ENCODE measurements at places on chromosomes 3 and 15.

DNA sequence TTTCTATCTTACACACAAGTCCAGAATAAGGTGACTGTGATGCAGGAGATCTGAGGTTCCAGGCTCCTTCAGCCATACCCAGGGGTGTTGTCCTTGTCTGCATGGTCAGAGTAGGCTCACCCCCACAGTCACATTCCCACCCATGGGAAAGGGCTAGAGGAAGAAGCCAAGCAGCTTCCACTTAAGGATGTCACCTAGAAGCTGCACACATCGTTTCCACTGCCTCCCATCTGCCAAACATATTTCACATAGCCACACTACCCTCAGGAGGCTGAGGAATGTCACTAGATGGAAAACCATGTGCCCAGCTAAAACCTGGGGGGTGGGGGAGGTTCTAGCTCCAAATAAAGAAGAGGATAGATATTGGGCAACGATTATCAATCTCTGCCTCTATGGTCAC lies 58.1 kb downstream of the TMEM39A start:
- DNase-seq = no peak

GRCh38 chr3:20324664-20325478 lies 138.9 kb upstream of the SGO1 start:
- DNase-seq = no peak

GRCh38 chr3:129739634-129740033 lies 133.2 kb upstream of the PLXND1 start:
- no peak for DNase-seq

DNA sequence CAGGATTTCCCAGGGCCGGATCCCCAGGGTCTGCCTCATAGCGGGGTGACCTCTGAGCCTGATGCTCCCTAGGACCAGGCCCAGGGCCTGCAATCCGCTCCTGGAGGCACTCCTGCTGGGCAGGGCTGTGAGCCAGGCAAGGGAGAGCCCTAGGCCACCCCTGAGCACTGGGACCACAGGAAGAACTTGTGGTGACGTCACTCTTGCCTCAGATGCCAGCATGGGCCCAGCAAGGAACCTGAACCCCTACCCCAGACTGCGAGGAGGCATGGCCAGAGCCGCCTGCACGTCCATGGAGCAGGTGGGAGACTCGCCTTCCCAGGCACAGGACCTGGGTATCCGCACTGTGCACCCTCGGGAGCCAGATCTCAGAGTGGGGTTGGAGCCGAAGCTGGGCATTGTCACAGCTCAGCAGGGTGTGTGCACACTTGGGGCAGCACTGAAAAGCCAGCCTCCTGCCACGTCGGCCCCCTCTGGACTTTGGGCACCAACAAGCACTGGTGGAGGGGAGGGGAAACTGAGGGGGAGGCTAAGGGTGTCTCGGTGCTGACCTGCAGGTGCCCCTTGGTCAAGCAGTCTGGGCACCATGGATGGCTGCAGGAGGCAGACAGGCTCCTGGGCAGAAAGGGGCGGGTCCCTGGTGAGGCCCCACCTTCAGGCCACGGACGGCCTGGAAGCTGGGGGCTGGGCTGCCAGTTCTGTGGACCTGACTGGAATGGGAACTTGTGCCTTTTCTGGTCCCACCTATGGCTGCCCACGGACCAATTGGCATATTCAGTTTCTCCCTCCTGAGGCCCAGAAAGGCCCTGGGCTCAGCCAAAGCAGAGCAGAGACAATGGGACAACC lies 49.3 kb downstream of the SLC6A20 start:
- no peak for DNase-seq

- no peak for DNase-seq
Measured at GRCh38 chr15:80760960-80761359, 18.2 kb upstream of the CEMIP start.

DNA sequence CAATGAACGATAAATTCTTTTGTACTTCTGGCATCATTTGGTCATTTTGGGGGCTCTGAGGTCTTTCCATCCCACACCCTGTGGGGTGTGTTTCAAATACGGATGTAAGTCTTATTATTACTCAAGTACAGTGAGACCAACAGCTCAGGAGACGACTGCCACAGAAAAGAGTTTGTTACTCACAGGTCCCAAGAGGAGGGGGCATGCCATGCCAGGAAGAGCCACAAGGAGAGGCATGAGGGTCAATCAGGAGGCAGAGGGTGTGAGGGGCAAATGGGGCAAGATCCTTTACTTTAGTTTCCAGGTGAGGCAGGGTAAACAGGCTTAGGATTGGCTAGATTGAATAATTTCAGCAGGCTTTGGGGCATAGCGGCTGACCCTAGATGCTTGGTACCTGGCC lies 21.6 kb downstream of the TRH start:
- DNase-seq = no peak

- no peak for DNase-seq
Measured at GRCh38 chr15:67305506-67305905, 50.9 kb downstream of the IQCH start.

- no peak for DNase-seq
Measured at GRCh38 chr3:99915906-99916432, 98.3 kb downstream of the CMSS1 start.

GRCh38 chr3:54259636-54260035 lies 137.3 kb downstream of the CACNA2D3 start:
- no peak for DNase-seq

DNA sequence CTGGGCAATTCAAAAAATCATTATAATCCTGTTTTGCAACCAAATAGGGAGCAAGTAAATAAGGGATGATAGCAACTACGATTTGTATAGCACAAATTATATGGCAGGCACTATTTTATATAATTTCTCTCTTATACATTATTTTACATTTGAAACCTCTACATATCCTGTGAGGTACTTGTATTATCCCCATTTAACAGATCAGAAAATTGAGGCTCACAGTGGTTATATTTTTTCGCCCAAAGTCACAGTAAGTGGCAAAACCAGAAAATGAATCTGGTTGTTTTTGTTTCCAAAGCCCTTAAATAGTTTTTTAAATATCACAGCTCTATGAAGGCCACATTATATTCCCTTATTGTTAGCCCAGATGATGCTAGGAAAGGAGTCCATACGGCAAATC lies 74.3 kb downstream of the MLH1 start:
- no peak for DNase-seq

GRCh38 chr3:149618151-149619123 lies 39.4 kb downstream of the WWTR1 start:
- no peak for DNase-seq

- DNase-seq = no peak
Measured at GRCh38 chr3:37793889-37794591, 67.6 kb upstream of the CTDSPL start.

GRCh38 chr15:93330912-93331544 lies 242.0 kb upstream of the RGMA start:
- DNase-seq = no peak

GRCh38 chr3:9409981-9410854 lies 12.8 kb downstream of the SETD5 start:
- no peak for DNase-seq

GRCh38 chr3:105730801-105731354 lies 137.9 kb downstream of the CBLB start:
- no peak for DNase-seq

DNA sequence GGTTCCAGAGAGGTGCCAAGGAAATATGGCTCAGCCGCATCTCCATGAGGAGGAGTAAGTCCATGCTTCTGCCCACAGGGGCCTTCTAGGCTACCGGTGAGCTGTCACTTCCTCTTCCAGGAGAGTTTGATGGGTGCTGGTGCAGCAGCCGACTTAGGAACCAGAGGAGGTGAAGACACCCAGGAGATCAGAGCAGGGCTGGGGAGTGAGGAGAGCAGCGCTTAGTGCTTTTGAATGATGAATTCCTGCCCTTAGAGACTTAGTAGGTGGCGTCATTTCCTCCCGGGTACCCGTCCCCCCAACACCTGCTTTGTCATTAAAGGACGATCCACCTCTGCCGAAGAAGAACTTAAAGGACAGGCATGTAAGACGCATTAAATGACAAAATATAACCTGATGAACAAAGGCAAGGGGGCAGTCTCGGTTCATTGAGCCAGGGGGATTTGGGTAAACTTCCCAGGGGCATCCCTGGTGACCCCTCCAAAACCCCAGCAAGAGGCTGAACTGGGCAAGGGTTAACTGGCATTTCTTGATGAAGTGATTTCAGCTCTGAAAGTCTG lies 67.6 kb downstream of the HES1 start:
- peak; percentile 5 for DNase-seq

DNA sequence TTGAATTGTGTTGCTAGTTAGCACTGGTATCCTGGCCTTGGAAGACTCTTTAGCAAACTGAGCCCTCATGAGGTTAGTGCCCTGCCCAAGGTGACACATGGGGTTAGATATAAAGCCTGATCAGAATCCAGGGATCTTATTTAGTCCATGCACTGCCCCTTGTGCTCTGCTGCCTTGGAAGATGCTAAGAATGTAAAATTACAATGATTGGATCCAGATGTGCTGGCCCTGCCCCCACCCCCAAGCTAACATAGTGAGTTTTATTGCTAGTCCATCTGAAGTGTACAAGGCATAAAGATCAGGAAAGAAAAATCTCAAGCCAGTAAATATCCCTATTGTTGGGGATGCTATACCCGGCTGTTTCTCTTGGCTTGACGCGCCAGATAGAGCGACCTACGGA lies 248.1 kb upstream of the C2CD4B start:
- DNase-seq = no peak

DNA sequence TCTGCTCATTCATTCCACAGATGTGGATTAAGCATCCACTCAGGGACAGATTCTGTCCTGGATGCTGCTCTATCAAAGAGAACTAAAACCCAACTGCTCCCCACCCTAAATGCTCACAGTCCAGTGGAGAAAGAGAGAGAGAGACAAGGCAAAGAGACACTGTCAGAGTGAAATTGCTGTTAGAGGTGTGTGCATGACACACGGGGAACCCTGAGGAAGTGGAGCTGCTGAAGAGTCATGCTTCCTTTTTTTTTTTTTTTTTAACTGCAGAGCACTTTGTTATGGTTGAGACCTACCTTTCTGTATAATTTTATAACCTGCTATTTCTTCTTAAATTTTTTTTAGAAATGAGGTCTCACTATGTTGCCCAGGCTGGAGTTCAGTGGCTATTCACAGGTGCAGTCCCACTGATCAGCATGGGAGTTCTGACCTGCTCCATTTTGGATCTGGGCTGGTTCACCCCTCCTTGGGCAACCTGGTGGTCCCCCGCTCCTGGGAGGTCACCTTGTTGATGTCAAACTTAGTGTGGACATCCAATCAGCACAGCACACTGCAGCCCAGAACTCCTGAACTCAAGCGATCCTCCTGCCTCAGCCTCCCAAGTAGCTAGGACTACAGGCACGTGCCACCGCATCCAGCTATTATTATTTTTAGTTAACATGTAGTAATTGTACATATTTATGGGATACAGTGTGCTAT lies 18.2 kb upstream of the PSTPIP1 start:
- DNase-seq = no peak

- DNase-seq = no peak
Measured at GRCh38 chr15:89680282-89680873, 1.2 kb upstream of the PLIN1 start.

- DNase-seq = no peak
Measured at GRCh38 chr3:190558796-190559195, 44.9 kb downstream of the IL1RAP start.

GRCh38 chr3:59374818-59375211 lies 325.0 kb upstream of the CFAP20DC start:
- no peak for DNase-seq

DNA sequence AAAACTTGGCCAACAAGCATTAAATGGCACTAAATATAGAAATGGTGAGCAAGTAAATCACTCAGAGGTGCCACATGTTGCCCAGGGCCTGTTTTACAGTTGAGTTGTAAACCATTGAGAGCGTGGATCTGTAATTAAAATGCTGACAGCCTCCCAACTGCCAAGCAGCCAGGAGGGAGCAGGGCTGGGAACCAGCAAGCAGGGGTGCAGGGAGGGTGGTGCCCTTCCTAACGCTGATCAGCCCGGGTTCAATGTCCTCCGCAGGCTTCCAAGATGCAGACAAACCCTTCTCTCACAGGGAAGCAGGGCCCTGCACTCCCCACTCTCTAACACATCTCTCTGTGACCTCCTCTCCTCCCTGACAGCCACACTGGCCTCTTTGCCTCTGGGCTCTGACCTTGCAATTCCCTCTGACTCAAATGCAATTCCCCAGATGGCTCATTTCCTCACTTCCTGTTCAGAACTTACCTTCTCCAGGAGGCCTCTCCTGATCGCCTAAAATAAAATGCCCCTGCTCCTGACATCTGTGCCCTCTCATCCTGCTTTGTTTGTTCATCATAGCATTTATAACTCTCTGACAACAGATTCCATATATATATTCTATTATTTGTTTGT lies 40.0 kb downstream of the WNT7A start:
- DNase-seq = no peak

DNA sequence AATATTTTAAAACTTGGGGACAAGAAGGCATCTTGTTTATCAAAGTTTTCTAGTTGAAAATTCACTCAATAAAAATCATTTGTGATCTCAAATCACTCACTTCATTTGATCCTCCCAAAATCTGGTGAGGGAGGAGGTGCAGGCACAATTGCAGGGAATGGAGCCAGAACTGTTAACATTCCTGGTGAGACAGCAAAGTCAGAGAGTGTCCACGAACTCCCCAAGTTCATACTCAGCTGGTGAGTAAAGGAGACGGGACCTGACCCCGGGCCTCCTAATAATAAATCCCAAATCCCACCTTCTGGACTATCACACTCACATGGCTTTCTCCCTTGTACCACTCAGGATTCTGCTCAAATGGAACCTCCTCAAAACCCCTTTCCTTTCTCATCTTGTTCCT lies 252.3 kb upstream of the LRTM1 start:
- DNase-seq = no peak

GRCh38 chr3:50226888-50227389 lies 9.1 kb upstream of the GNAI2 start:
- peak; percentile 53 for DNase-seq

- no peak for DNase-seq
Measured at GRCh38 chr3:110810356-110810755, 261.3 kb upstream of the NECTIN3 start.

DNA sequence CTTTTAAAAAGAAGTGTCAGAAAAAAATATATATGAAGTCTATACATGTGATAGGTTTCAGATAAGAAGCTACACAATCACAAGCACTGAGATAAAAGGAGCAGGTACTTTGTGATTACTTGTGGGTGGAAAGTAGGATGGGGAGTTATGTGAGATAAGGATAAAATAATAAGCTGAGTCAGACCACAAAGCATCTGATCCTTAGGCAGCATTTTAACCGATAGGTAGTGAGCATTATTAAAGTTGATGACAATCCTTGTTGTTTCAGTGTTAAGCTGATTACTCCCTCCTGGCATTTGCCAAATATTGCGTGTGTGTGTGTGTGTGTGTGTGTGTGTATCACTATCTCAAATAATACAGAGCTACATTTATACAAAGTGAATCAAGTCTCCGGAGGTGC lies 483.1 kb downstream of the NAALADL2 start:
- DNase-seq = no peak

- DNase-seq = no peak
Measured at GRCh38 chr3:64295594-64295993, 70.3 kb upstream of the PRICKLE2 start.

DNA sequence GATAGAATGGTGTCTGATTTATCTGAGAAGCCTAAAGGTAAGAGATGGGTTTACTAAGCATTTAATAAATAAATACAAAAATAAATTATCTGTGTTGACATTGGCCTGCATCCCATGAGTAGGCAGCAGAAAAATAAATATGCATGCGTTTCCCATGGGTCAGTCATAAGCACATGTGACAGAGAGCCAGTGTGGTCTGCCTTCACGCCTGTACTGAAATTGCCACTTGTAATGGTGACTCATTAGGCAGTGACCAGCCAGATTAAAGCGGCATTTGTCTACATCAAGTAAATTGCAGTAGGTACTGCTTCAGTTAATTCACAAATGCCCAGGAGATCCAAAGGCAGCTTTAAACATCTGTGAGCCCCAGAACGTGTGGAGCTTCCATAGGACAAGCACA lies 399.6 kb downstream of the NAALADL2 start:
- DNase-seq = no peak
